Ureter (tissue), 1 donor: ENCODE measurements at places on chromosomes 7 and 10. TPM values are rescaled to one million over a fixed set of nuclear protein-coding genes. Genes with fewer than 3 reads are reported as not detected.

- DNase-seq, result no peak
These were observed 816 bp downstream of the PSMG3 start for GRCh38 chr7:1569016-1569415.

- DNase-seq, result no peak
These were observed 146.5 kb downstream of the MAPK8 start for GRCh38 chr10:48452879-48453412.

DNA sequence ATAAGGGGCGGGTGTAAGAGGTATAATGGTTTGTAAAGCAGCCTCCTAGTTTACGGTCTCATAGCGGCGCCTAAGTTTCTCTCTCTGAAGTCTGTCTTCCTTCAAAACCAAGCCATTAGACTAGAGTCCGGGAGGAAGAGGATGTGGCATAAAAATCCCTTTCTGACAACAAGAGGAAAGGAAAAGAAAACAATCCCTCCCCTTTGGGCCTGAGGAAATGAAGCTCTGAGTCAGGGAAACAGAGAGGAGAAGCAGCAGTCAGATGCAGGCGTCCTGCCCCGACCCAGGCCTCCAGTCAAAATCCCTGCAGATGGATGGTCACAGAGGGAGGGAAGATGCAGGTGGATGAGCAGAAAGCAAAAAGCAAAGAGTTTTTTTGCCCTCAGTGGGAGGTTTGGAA lies 23.7 kb downstream of the PARP12 start:
- DNase-seq, result no peak

- no peak for DNase-seq
These were observed 17.0 kb downstream of the FAM131B start for GRCh38 chr7:143345428-143345900.

DNA sequence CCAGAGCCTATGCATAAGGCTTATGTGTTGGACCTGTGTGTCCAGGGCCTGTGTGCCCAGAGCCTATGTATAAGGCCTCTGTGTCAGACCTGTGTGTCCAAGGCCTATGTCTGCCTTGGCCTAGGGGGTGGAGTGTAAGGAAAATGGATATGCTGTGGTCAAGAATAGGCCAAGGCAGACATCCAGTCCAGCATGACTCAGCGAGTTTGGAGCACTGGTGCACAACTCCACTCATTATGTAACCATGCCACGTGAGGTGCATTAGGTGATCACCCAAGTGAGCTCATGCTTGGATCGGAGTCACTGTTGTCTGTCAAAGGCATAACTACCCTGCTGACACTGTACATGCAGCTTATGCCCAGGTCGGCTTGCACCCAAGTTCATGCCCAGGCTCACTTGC lies 238.9 kb downstream of the CACNA2D1 start:
- no peak for DNase-seq

- DNase-seq, result no peak
These were observed 262.8 kb downstream of the SLC25A13 start for GRCh38 chr7:96059075-96059474.

GRCh38 chr7:16395121-16395520 lies 26.2 kb downstream of the CRPPA start:
- DNase-seq, result no peak

- no peak for DNase-seq
These were observed 119.3 kb upstream of the ACBD5 start for GRCh38 chr10:27359792-27360355.

GRCh38 chr7:133649593-133649992 lies 396.7 kb downstream of the EXOC4 start:
- DNase-seq, result no peak

GRCh38 chr7:106617860-106618259 lies 43.1 kb downstream of the CCDC71L start:
- no peak for DNase-seq

GRCh38 chr10:83248106-83248631 lies 891.1 kb upstream of the GHITM start:
- no peak for DNase-seq

DNA sequence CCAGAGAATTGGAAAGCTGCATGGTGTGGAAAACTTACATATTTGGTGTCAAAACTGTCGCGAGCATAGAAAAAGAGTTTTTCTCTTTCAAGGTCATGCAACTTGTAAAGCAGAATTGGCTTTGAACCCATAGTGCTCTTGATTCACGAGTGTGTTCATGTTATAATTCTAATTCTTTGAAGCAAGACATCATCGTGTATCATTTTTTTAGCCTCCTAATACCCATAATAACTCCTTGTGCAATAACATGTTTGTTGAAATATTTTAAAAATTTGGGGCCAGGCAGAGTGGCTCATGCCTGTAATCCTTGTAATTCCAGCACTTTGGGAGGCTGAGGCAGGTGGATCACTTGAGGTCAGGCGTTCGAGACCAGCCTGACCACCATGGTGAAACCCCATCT lies 4.2 kb downstream of the CCL24 start:
- DNase-seq, result no peak

- DNase-seq, result no peak
These were observed 563.0 kb downstream of the PARD3 start for GRCh38 chr10:34252111-34252510.

DNA sequence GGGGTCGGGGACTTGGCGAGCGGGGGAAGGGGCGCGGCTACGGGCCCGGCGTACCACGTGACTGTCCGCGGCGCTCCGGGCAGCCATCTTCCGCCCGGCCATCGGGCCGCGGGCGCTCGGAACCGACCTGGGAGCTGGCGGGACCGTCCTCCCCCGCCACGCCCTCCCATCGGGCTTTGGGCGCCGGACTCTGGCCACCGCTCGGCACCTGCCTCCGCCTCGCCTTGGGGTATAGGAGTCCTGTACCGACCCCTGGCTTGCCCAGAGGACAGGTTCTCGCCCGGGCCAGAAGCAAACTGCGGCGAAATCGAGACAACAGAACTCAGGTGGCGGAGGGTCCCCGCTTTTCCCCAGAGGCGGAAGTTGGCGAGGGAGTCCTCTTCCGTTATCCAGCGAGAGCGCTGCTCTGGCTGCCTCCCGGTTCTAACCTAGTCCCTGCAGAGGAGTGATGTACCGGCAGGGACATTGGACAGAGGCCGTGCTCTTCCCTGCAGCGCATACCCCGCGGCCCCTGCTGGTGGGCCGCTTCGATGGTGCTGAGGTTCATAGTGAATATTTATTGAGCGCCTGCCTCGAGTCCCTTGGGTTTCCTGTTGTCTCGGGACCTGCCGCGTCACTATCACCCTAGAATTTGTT lies 1.2 kb upstream of the SGMS1 start:
- peak; percentile 81 for DNase-seq

DNA sequence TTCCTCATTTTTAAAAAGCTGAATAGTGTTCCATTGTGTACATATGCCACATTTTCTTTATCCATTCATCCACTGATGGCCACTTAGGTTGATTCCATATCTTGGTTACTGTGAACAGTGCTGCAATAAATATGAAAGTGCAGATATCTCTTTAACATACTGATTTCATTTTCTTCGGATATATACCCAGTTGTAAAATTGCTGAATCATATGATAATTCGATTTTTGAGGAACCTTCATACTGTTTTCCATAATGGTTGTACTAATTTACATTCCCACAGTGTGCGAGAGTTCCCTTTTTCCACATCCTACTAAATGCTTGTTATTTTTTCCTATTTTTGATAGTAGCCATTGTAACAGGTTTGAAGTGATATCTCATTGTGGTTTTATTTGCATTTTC lies 263.2 kb downstream of the STK31 start:
- no peak for DNase-seq

DNA sequence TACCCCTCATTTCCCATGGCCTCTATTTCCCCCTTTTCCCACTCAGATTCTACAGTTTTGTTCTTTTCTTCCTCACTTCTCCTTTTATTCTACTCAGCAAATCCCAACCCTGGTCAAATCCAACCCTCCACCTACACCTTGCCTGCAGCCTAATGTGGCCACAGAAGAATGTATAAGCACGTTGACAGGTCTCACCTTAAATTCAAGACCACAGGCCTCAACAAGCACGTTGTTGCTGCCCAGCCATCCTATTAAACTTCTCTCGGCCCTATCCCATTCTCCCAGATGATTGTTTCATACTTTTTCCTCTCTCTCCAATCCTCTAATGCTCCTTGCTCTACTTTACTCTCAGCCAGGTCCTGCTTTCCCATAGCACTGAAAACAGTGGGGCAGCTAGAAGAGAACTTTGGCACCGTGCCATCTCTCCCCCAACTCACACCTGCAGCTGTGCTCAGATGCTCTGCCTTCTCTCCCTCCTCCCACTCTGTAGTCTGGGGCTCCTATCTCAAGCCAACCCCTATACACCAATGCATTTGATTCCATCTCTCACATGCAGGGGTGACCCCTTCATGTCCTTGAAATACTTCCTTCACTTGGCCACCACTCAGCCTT lies 6.8 kb upstream of the EIF3A start:
- no peak for DNase-seq

DNA sequence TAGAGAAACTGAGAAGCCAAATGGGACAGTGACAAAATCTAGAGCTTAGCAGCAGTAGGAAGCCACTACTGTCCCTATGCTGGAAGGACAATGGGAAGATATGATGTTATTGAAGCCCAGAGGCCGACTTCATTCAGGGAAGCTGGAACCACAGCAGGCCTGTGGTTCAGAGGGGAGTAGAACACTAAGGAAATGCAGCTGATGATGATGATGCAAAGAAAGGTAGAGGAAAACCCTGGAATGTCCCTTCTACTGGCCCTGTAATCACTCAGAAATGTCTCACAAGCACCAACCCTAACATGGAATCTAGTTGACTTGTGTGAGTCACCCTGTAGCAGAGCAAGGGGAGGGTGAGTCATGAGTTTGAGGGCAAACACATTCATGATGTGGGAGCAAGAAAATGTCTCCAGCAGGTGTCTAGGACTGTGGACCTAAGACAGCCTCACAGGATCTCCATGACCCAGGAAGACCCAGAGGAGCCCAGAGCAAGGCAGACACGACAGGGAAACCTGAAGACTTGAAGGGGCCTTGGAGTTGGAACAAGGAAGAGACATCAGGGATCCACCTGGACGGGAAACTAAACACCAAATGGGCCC lies 37.0 kb upstream of the LRRC17 start:
- DNase-seq, result peak; percentile 54

- DNase-seq, result no peak
These were observed 153.3 kb downstream of the AVL9 start for GRCh38 chr7:32648408-32649156.

GRCh38 chr7:116546054-116546453 lies 21.2 kb downstream of the CAV1 start:
- no peak for DNase-seq

- no peak for DNase-seq
These were observed 857 bp downstream of the INTS15 start for GRCh38 chr7:6590645-6591110.

- no peak for DNase-seq
These were observed 233.3 kb upstream of the NFE2L3 start for GRCh38 chr7:25918731-25919130.

GRCh38 chr10:61746377-61746776 lies 83.6 kb downstream of the CABCOCO1 start:
- no peak for DNase-seq

GRCh38 chr10:131930586-131931330 lies 29.9 kb downstream of the PPP2R2D start:
- no peak for DNase-seq

GRCh38 chr7:155584763-155585531 lies 38.6 kb upstream of the CNPY1 start:
- peak; percentile 64 for DNase-seq

DNA sequence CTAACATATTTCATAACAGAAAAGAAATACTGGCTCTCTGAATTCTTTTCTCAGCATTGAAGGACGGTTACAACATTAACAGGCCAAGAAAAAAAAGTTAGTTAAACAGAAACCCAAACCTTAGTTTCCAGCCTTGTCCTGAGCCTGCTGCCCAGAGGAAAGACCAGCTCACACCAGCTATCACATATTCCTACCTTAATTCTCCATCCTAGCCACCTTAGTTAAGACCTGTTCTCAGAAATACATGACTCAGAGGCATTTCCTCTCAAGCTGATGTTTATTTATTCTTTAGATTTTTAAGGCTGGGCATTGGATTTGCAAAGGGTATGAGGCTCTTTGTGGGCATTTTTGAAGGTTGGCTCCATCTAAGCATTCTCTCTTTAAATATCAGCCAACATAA lies 34.3 kb upstream of the ADAM12 start:
- DNase-seq, result no peak

GRCh38 chr10:116099023-116099420 lies 174.0 kb downstream of the GFRA1 start:
- DNase-seq, result no peak

DNA sequence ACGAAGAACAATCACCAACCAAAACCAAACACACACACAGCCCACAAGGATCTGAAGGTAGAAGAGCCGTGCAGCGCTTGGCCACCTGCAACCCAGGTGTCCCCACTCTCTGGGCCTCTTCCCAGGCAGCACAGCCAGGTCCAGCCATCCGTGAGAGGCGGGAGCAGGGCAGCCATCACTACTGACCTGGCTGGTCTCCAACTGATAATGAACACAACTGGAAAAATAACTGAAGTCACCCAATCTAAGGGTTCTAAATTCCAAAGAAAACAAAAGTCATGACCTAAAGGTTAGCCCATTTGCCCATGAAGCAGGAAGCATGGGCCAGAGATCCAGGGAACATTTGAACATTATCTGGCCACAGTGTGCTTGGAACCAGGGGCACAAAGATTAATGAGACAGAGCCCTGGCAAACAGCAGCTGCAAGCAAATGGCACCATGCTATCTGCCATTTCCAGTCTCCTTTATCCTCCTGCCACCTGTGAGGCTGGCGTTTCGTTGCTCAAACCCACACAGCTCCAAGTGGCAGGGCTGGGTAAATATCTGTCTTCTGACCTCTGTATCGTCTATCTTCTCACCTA lies 207.9 kb downstream of the TNS3 start:
- no peak for DNase-seq

DNA sequence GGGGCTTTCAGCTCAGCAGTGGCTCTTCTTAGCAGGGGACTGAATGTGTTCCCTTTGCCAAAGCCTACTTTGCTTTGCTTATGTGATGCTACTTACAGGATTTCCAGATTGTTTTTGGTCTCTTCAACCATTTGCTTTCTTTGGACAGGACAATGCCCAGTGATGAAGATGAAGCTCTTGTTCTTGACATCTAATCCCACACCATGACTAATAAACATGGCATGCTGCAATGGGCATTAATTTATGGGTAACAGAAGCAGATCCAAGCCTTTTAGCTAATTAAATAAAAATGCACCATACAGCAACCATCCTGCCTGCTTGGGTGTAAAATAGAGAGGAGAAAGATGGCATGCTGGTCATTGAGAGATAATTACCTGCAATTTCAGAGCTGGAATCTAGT lies 175.5 kb upstream of the ITGB1 start:
- no peak for DNase-seq

The OAT gene
- 50.4 TPM for total RNA-seq

The FAM53B gene
- total RNA-seq, result 38.8 TPM

The LEP gene
- total RNA-seq, result 0.89 TPM

The HOXA11 gene
- total RNA-seq, result 16.6 TPM

The ZNF22 gene
- total RNA-seq, result 21.2 TPM

The SFMBT2 gene
- total RNA-seq, result 20.3 TPM

The MMS19 gene
- 71.5 TPM for total RNA-seq

The CPA4 gene
- not detected for total RNA-seq

The COL28A1 gene
- total RNA-seq, result 3.7 TPM

The PDK4 gene
- 27.8 TPM for total RNA-seq

The EFCAB10 gene
- not detected for total RNA-seq

The ARHGEF35 gene
- 9.7 TPM for total RNA-seq

The PNLIPRP1 gene
- not detected for total RNA-seq

The SPDYE8 gene
- not detected for total RNA-seq

The C7orf33 gene
- total RNA-seq, result not detected

The OTUD1 gene
- total RNA-seq, result 10.6 TPM
